Activated naive CD4-positive, alpha-beta T cell treated with anti-CD3 and anti-CD28 coated beads, Interleukin-2, amount 10 ng/mL, durations not matched to agents 7 days and 5 days (primary cell): ENCODE measurements at places on chromosomes 11 and 22.
A peak's percentile ranks its signal among the peaks of the same experiment; 100 is the strongest.

DNA sequence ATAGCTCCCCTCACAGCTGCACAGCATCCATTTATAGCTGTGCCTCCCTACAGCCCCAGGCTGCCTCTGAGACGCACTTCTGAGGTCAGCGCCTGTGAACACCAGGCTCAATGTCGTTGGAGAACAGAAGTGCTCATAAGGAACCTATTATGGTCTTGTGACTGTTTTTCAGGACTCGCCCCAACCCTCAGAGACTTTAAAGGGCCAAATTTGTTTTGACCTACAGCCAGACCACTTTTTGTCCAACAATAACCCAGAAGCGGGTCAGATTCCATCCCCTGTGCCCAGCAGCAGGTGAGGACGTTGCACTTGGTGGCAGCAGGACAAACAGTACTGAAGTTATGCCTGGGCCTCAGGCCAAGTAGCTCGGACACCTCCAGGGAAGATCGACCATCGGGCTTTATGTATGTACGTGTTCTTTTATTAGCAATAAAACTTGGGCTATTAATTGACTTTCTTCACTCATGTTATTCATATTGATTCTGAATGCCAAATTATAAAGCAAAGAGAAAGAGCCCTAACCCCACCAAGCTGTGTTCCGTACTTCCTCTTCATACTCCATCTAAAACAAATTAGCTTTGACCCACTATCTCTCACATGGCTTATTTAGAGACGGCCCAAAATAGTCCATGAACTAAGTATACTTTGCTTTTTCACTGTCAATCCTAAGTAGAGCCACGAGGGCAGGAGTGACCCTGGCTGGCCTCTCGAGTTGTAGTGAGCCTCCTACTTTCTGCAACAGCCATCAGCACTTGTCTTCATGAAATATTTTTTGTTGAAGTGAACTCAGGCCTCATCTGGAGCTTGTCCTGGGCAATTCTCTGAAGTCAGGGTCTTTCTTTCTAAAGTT, 92.3 kb upstream of the PAX6 start:
- peaks cover 8% of the 10 kb centered on the region for H3K27me3 ChIP-seq
- no peak for DNase-seq
- no peaks in the 10 kb centered on the region for H3K36me3 ChIP-seq
- H3K27ac ChIP-seq, result no peak overlapping the region
- no peak overlapping the region for H3K4me3 ChIP-seq
- no peaks in the 10 kb centered on the region for H3K4me1 ChIP-seq

GRCh38 chr22:44357296-44357965, 44.7 kb upstream of the SHISAL1 start:
- H3K27me3 ChIP-seq, result peaks cover 41% of the 10 kb centered on the region
- no peak for DNase-seq
- H3K4me3 ChIP-seq, result no peak overlapping the region
- no peak overlapping the region for H3K27ac ChIP-seq
- no peaks in the 10 kb centered on the region for H3K4me1 ChIP-seq

- H3K4me1 ChIP-seq, result no peaks in the 10 kb centered on the region
- H3K27ac ChIP-seq, result no peak overlapping the region
- no peak for DNase-seq
- H3K27me3 ChIP-seq, result peaks cover 33% of the 10 kb centered on the region
Measured at GRCh38 chr11:114273890-114274635, 22.1 kb upstream of the NNMT start.

GRCh38 chr11:131637469-131638175, 267.2 kb downstream of the NTM start:
- no peaks in the 10 kb centered on the region for H3K4me1 ChIP-seq
- DNase-seq, result no peak
- no peaks in the 10 kb centered on the region for H3K27me3 ChIP-seq
- H3K27ac ChIP-seq, result no peak overlapping the region
- no peak overlapping the region for H3K4me3 ChIP-seq

DNA sequence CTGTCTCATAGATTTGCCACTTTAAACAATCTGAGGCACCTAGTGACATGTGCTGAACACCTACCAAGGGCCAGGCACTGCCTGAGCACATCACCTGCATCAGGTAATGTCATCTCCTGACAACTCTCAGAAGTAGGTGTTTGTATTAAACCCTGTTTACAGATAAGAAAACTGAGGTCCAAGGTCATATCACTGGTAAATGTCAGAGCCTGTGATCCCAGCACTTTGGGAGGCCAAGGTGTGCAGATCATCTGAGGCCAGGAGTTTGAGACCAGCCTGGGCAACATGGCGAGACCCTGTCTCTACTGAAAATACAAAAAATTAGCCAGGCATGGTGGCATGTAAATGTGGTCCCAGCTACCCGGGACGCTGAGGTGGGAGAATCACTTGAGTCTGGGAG, 39.1 kb upstream of the ACCSL start:
- no peaks in the 10 kb centered on the region for H3K4me1 ChIP-seq
- H3K4me3 ChIP-seq, result no peak overlapping the region
- H3K36me3 ChIP-seq, result no peaks in the 10 kb centered on the region
- DNase-seq, result no peak

DNA sequence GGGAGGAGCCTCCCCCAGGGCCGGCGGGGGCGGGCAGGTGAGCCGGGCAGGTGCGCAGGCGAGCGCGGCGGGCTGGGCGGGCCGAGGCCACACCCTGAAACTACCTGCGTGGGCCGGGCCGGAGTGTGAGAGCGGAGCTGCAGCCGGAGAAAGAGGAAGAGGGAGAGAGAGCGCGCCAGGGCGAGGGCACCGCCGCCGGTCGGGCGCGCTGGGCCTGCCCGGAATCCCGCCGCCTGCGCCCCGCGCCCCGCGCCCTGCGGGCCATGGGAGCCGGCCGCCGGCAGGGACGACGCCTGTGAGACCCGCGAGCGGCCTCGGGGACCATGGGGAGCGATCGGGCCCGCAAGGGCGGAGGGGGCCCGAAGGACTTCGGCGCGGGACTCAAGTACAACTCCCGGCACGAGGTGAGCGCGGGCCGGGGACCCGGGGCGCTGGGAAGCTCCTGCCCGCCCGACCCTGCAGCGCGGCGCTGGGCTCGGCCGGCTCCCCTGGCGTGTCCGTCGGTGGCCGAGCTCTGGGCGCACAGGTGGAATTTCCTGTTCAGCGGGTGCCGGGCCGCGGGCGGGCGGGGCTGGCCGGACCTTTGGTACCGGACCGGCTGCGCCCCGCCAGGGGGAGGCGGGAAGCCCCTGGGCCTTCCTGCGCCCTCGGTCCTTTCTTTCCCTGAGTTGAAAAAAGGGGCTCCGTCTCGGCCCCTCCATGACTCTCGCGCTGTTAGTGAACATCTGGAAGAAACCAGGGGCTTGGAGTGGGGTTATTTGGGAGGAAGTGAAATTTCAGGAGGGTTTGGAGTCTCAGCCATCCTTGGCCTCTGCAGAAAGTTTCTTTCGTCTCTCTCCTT, at the start of gene ST14:
ST14 (plus strand) TSS at position 126 of the 841 bp plus-strand sequence; CDS start at position 324, 198 bp downstream.
- no peaks in the 10 kb centered on the region for H3K36me3 ChIP-seq
- peak within 1 kb of the TSS; percentile 44 for H3K4me3 ChIP-seq
- peak; percentile 28 for DNase-seq
- H3K27me3 ChIP-seq, result peaks cover 89% of the 10 kb centered on the region
- peaks cover 11% of the 10 kb centered on the region for H3K4me1 ChIP-seq
- H3K27ac ChIP-seq, result no peak within 1 kb of the TSS

DNA sequence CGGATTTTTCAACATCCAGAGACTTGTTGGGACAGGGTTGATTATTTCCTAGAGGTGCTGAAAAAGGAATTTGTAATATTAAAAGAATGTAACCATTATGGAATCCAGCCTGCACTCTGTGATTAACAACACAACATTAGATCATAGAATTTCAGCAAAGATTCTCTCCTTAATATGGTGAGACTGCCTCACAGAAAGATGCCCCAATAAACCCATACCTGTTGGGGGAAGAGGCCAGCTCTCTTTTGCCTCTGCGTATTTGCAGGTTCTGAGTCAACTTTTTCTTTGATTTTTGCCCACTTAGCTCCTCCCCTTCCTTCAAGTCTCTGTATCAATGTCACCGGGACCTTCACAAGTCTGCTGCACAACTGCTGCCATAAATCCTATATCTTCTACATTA, 12.4 kb upstream of the MTMR3 start:
- peak; percentile 26 for DNase-seq
- peaks cover 7% of the 10 kb centered on the region for H3K4me1 ChIP-seq
- no peak overlapping the region for H3K4me3 ChIP-seq
- no peak overlapping the region for H3K27ac ChIP-seq
- H3K36me3 ChIP-seq, result no peaks in the 10 kb centered on the region

GRCh38 chr11:78902771-78903507, 328.3 kb upstream of the NARS2 start:
- H3K27me3 ChIP-seq, result peaks cover 15% of the 10 kb centered on the region
- DNase-seq, result no peak
- H3K36me3 ChIP-seq, result no peaks in the 10 kb centered on the region
- no peaks in the 10 kb centered on the region for H3K4me1 ChIP-seq
- H3K4me3 ChIP-seq, result no peak overlapping the region
- H3K27ac ChIP-seq, result no peak overlapping the region

GRCh38 chr11:72779495-72780128, 14.2 kb downstream of the STARD10 start:
- H3K4me1 ChIP-seq, result peaks cover 11% of the 10 kb centered on the region
- DNase-seq, result no peak
- no peak overlapping the region for H3K27ac ChIP-seq
- H3K36me3 ChIP-seq, result no peaks in the 10 kb centered on the region
- peak overlapping the region; percentile 1 for H3K4me3 ChIP-seq

DNA sequence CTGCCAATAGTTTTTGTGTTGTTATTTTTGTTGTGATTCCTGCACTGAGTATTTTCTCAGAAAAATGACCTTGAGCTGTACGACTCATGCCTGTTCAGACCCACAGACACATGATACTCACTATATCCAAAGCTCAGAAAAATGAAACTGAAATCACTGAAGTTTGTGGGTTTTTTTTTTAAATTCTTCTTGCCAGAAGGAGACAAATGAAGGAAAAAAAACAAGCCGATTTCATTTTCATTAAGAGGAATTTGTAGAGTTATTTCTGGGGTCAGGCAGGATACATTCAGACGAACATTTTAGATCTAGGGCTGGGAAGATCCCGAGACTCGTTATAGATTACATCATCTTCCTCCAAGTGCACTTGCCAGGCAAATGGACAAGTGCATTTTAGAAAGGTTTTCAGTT, 60.4 kb downstream of the BMAL1 start:
- no peaks in the 10 kb centered on the region for H3K36me3 ChIP-seq
- no peak for DNase-seq
- peak overlapping the region; percentile 87 for H3K27ac ChIP-seq
- peak overlapping the region; percentile 66 for H3K4me3 ChIP-seq
- no peaks in the 10 kb centered on the region for H3K27me3 ChIP-seq

- H3K27me3 ChIP-seq, result peaks cover 13% of the 10 kb centered on the region
- no peak overlapping the region for H3K4me3 ChIP-seq
- DNase-seq, result no peak
- no peaks in the 10 kb centered on the region for H3K36me3 ChIP-seq
Measured at GRCh38 chr11:94112206-94112953, 16.3 kb upstream of the PANX1 start.

DNA sequence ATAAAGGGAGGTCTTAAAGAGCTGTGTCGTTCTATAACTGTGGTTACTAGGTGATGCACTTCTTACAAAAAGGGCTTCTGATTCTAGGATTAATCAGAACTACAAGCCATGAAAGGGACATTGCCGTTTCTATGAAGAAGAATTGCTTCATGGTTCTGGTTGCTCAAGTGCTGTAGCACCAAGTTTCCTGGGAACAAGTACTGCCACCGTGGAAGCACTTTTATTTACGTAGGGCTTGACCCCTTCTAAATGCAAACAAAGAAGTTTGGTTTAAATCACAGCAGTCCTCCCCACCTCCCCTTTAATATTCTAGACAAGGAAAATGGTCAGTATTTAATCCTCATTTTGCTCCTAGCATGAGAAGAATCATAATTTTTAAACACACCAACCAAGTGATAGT, 9.8 kb downstream of the YAP1 start:
- peaks cover 5% of the 10 kb centered on the region for H3K4me1 ChIP-seq
- H3K36me3 ChIP-seq, result no peaks in the 10 kb centered on the region
- DNase-seq, result no peak
- H3K27ac ChIP-seq, result no peak overlapping the region
- H3K27me3 ChIP-seq, result peaks cover 19% of the 10 kb centered on the region

GRCh38 chr11:116861539-116861938, 24.1 kb upstream of the APOA1 start:
- peaks cover 69% of the 10 kb centered on the region for H3K36me3 ChIP-seq
- H3K27me3 ChIP-seq, result no peaks in the 10 kb centered on the region
- H3K4me3 ChIP-seq, result no peak overlapping the region
- no peak for DNase-seq
- H3K4me1 ChIP-seq, result peaks cover 9% of the 10 kb centered on the region
- H3K27ac ChIP-seq, result peak overlapping the region; percentile 22

GRCh38 chr11:112519751-112520150, 259.1 kb upstream of the PLET1 start:
- H3K27me3 ChIP-seq, result peaks cover 12% of the 10 kb centered on the region
- no peak overlapping the region for H3K4me3 ChIP-seq
- no peak overlapping the region for H3K27ac ChIP-seq
- H3K4me1 ChIP-seq, result peaks cover 3% of the 10 kb centered on the region
- no peaks in the 10 kb centered on the region for H3K36me3 ChIP-seq

- H3K27me3 ChIP-seq, result peaks cover 39% of the 10 kb centered on the region
- peaks cover 5% of the 10 kb centered on the region for H3K4me1 ChIP-seq
- DNase-seq, result no peak
- no peaks in the 10 kb centered on the region for H3K36me3 ChIP-seq
Measured at GRCh38 chr11:134577751-134578395, 165.8 kb upstream of the B3GAT1 start.

DNA sequence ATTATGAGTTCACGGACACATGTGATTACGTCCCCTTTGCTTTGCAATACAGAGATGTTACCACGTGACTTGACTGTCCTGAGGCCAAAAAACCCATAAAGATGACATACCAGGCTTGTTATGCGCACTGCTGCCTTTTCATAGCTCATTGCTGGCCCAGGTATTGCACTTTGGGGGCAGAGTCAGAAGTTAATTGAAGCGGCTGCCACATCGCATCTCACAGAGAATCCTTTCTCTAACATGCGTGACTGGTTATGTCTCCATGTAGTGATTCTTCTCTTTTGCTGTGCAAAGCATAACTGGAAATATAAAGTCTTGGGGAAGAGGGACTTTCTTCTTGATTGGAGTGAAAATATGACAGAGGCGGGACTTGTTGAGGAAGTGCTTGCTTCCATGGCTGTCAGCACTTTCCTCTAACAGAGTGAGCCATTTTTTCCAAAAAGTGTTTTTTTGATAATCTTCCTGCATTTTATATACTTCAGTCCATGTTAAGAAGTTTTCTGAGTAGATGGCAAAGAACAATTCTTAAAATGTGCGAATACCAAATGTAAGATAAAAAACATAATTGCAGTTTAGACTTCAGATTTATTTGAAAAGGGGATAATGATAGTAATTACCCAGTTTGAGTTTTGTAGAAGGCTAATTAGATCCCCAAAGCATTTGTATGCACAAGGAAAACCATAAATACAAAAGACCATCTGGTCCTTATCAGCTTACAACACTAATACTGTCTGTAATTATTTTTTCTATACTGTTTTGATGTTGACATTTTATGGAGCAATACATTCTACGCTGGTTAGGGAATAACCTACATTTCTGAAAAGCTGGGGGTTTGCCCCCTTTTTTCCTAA, 324.6 kb upstream of the MTNR1B start:
- no peaks in the 10 kb centered on the region for H3K36me3 ChIP-seq
- H3K27ac ChIP-seq, result no peak overlapping the region
- H3K27me3 ChIP-seq, result no peaks in the 10 kb centered on the region

- peaks cover 3% of the 10 kb centered on the region for H3K27me3 ChIP-seq
- no peak overlapping the region for H3K27ac ChIP-seq
- no peak for DNase-seq
- H3K4me1 ChIP-seq, result no peaks in the 10 kb centered on the region
- no peaks in the 10 kb centered on the region for H3K36me3 ChIP-seq
Measured at GRCh38 chr11:19879307-19880087, 166.9 kb downstream of the NAV2 start.

GRCh38 chr11:116782728-116783127, 5.1 kb downstream of the ZPR1 start:
- no peak for DNase-seq
- peaks cover 46% of the 10 kb centered on the region for H3K4me1 ChIP-seq
- H3K36me3 ChIP-seq, result peaks cover 78% of the 10 kb centered on the region
